NCI-H146 (cell line): ENCODE measurements at places on chromosomes 12 and 14.

GRCh38 chr12:106594447-106594846 lies 11.6 kb downstream of the RFX4 start:
- DNase-seq: no peak

GRCh38 chr14:90750701-90751100 lies 65.5 kb downstream of the TTC7B start:
- DNase-seq: no peak

DNA sequence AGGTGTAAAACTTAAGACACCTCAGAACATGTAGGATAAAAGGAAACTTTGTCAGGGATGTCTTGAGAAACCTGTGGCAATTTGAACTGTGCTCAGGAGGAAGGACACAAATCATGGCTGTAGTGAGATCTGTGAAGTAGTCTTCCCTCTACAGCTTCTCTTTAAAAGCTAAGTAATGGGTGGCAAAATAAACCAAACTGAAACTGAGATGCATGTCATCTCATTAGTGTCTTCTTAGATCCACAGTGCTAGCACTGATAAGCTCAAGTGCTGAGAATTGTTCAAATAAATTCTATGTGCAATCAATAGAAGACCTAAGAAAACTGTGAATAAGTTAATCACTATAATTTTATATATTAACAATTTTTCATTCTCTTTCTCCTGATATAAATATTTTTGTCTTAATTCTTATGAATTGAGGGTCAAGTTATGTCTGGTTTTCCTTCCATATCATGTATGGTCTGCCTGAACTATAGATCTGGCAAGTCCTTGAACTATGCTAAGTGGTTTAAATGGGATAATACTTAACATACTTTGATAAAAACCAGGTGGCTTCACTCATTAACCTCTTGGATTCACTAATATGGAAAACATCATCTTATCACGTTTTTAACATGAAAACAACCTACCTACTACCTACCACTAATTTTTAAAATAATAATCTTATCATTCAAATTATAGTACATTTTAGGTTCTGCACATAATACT lies 27.2 kb downstream of the SYT1 start:
- no peak for DNase-seq

DNA sequence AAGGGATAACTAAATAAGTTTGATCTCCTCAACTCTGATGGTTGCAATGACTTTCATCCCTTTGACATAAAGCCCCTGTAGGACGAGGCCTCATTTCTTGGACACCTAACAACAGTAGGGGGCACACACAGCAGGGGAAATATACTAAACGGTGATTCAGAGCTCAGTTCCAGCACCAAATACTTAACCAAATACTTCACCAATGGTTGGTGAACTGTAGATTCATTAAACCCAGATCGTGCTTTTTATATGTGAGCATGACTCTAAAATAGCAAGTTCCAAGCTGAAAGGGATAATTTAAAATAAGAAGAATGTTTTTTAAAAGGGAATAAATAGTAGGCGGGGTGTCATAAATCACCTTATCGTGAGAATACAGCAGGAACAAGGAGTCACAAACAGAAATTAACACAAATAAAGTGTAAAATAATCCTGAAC lies 53.2 kb downstream of the ATG2B start:
- DNase-seq: no peak

DNA sequence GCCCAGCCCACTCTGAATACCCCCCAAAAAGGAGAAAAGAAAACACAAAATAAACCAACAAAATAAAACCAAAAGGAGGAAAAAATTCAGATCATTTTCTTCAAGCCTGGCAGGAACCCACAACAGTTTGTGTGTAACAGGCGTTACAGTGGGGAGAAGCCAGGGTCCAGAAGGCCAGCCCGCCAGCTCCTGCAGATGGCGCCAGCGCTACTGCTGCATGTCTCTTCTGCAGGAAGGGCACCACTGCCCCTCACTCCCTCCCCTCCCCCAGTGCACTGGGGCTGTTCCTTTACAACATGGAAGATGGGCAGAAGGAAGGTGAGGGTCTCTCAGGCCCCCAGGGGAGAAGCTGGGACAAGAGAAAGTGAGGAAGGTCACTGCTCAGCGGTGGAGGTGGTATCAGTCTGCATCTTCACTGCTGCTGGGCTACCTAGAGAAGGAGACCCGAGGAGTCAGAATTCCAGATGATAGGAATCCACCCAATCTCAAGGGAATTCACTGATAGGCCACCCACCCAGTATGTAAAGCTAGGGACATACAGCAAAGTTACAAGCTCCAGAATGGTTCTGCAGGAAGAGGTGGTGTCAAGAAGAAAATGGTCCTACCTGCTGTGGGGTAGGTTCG lies 2.3 kb upstream of the NOP2 start:
- DNase-seq: peak; percentile 64

GRCh38 chr14:102417001-102417431 lies 54.3 kb downstream of the TECPR2 start:
- DNase-seq: no peak

DNA sequence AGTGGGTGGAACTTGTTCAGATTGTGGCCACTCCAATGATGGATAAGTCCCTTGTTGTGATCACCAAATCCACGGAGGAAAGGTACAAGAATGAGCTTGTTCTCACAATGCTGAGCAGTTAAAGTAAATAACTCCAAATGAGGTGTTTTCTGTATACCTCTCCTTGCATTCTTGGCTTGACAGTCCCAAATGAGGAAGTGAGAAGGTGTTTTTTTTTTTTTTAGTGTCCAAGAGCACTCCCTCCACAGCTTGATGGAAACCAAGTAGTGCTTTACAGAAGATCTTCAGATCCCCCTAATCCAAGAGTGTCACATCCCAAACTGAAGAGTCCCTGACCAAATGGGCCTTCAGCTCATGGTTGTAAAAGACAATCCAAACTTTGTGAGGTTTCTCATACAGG lies 153.6 kb downstream of the ATP23 start:
- DNase-seq: no peak

DNA sequence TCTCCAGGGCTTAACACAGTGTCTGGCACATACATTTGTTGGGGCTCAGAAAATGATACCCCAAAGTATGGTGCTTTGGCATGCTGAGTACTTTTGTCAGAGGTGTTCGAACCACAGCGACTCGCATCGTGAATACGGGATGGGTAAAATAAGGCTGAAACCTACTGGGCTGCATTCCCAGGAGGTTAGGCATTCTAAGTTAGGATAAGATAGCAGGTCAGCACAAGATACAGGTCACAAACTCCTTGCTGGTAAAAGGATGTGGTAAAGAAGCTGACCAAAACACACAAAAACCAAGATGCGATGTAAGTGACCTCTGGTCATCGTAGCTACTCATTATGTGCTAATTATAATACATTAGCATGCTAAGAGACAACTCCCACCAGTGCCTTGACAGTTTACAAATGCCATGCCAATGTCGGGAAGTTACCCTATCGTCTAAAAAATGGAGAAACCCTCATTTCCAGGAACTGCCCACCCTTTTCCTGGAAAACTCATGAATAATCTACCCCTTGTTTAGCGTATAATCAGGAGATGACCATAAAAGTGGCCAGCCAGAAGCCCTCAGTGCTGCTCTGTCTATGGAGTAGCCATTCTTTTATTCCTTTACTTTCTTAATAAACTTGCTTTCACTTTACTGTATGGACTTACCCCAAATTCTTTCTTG lies 3.3 kb upstream of the AEBP2 start:
- DNase-seq: no peak

GRCh38 chr14:90498198-90498597 lies 101.4 kb downstream of the CALM1 start:
- no peak for DNase-seq

- peak; percentile 35 for DNase-seq
These were observed 1.1 kb downstream of the RHNO1 start for GRCh38 chr12:2877953-2878732.
